HCEC 1CT (cell line): ENCODE measurements at places on chromosomes 7 and 10.

- DNase-seq, result no peak
Measured at GRCh38 chr7:1757601-1758000, 87.5 kb downstream of the ELFN1 start.

DNA sequence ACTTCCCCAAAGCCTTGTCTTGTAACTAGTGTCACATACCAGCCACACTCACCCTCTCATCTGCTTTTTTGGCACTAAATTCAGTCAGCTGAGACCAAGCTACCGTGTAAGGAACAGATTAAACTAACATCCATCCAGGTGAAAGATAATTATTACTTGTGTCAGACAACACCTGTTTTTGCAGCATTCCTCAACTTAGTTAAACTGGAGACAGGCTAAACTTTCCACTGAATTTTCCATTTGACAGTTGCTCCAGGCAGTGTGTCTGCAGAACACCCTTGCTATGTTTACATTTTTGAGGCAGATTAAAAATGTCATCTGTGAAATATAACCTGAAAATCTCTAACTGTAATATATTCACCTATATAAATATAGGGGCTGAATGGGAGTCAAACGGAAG lies 73.6 kb downstream of the CYP26A1 start:
- no peak for DNase-seq

DNA sequence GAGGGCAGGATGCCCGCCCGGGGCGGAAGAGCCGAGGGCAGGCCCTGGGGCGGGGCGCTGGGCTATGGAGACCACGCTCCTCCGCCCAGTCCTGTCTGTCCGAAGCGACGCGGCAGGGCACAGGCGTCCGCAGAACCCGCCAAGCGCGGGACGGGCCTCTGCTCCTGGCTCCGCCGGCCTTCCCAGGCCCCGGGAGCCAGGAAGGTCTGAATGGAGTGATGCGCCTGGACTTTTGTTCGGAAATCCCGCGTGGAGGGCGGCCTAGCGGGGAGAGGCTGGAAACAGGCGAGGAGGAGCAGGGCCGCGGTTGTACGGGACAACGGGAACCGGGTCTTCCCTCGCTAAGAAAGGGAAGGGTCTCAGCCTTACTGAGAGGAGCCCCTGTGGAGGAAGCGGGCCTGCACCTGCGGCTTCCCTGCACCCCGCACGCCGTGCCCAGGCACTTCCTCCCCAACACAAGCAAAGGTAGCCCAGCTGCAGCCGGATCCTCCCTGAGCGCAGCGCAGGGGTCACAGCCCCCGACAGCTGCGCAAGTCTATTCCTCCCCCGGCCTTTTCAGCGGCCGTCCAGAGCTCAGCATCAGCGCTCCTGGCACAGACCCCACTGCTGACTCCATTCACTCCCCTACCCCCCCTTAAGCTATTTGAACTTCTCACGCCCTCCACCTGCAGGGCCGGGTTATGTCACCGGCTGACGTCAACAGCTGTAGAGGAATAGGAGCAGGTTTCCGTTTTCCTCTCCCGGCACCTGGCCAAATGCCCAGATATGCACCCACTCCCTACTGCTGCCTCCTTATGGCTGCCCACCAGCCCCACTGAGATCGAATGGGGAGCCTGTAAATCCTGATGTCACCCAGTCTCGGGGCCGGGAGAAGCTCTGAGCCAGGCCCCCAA lies 143.2 kb upstream of the RET start:
- DNase-seq, result no peak

DNA sequence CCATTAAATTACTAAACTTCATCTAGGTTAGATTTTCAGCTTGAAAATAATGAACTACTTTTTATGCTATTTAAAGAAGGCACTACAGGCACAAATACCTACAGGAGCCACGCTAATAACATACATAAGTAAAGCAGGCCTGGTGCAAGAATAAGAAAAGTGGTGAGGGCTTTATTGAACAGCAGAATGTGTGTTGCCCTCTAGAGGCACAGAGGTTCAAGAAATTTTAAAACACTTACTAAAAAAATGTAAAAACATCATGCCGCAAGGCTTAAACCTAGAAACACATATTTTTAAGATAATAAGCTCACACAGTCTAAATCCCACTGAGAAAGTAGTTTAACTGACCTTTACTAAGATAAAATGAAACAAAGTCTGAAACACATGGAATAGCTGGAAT lies 20.3 kb downstream of the CACUL1 start:
- no peak for DNase-seq

DNA sequence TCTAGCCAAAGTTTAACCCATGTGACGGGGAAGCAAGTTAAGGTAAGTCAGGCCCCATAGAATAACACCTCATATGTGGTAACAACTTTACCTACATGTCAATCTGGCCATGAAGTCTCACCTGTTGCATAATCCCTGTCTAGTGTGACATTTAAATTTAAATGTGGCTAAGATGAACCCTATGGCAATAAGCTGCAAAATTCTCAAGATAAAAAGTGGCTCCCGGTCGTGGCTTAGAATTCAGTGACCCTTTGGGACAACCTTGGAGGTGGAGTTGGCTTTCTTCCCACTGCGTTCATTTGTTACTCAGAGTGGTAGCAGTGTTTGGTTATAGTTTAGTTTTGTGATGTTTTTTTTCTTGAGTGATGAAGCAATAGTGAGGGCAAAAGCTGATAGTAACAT lies 90.6 kb downstream of the ARID5B start:
- peak; percentile 53 for DNase-seq
